ENCODE measurements at places on chromosomes 5 and 9.

GRCh38 chr5:76930083-76930482 lies 22.8 kb upstream of the CRHBP start:
- no peak for DNase-seq

DNA sequence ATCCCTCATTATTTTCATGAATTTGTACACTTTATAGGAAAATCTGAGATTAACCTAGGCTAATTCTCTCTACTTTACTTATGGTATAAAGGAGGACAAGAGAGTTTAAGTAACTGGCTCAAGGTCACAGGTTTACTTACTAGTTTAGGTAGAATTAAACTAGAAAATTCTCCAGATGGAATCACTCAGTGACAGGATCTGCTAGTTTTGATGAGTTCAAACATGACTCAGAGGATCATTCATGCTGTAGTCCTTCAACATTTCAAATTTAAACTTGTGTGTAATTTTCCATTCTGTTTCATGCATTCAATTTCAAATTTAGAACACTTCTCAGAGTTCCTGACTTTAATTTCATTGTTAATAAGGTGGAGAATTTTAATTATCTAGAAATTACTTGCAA lies 485.7 kb upstream of the TUSC1 start:
- no peak for DNase-seq

- DNase-seq: no peak
Observed at GRCh38 chr5:67038817-67039603, 157.6 kb downstream of the CD180 start.

DNA sequence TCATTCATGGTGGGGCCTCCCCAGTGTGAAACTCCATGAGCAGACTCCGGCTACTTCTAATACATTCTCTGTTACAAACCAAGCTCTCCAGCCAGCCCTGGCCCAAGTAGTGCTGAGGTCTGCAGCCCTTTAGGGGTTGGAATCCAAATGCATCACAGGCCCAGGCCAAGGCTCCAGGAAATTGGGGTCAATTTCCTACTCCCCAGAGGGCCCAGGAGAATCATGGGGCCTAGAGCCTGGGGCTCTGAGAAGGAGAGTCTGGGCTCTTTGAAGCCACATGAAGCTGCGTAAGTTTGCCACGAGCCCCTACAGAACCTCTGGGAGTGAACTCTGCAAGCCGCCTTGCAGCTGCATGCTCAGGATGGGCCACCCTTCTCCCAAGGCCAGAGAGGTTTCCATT lies 206.4 kb downstream of the PAPPA start:
- DNase-seq: no peak

DNA sequence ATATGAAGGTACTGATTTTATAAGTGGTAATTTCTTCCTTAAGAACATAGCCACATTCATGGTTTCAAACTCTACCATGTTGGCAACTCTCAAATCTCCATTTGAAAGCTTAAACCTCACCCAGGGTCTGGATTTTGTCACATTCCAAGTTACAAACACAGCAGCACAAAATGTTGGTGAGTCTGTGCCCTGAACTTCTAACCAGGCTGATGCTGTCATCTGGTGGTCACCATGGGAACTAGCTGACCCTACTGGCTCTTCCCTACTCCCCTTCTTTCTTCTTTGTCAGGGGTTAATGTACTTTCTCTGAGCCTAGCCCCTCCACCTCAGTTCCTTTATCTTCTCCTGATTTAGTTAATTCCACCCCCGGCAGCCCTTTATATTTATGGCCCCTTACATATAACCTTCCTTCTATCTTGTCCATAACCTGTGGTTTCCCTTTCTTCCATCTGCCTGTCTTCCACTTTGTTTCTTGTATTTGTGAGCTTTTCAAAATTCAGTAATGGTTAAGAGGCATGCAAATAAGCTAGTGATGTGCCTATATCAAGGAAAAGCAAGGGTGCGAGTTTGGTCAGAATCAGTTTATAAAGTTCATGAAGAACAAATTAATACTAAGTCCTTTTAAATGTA lies 35.9 kb downstream of the TGFBR1 start:
- DNase-seq: no peak

DNA sequence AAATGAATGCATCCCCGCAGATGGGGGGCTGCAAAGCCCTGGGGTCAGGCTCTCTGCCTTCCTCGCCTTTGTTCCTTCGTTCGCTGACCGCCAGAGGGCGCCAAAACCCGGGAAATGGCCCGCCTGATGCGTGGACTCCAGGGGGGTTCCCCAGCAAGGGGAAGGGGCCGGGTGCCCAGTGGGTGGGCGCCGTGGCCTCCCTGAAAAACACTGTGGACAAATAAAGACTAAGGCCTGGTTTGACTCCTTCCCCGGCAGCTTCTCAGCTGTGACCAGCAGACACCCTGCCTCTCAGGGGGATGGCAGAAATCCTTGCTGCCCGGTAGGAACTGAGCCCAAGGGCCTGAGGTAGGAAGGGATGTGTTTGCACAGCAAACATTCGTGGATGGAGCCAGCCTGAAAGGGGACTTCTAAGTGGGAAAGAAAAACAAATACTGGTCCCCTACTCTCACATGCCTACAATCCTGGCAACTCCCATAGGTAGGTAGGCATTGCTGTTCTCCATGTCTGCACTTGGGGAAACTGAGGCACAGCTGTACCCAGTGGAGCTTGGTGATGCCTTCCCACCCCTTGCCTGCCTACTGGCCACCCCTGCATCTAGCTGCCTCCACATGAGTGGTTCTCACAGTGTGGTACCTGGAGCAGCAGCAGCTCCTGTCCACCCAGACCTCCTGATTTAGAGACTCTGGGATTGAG lies 57.7 kb downstream of the DUSP1 start:
- peak; percentile 79 for DNase-seq
